Smooth muscle cell of the brain vasculature (primary cell): ENCODE measurements at places on chromosomes 1 and 21.
A peak's percentile ranks its signal among the peaks of the same experiment; 100 is the strongest.

DNA sequence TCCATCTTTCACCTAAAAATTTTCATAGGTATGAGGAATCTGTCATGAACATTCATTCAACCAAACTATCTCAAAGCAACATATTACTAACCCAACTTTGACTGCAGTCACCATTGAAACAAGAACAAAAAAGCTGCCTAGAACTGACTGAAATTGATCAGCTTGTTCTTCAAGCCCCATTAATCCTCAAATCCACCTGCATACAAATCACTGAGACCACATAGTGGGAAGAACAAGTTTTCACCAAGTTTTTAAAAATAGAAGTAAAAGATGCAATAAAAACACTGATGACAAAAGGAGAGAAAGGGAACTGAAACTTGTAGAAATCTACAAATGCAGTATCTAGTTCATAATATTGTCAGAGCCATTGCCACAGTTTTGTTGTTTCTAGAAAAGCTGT is 6.1 kb downstream of the SORT1 start:
- DNase-seq: no peak

DNA sequence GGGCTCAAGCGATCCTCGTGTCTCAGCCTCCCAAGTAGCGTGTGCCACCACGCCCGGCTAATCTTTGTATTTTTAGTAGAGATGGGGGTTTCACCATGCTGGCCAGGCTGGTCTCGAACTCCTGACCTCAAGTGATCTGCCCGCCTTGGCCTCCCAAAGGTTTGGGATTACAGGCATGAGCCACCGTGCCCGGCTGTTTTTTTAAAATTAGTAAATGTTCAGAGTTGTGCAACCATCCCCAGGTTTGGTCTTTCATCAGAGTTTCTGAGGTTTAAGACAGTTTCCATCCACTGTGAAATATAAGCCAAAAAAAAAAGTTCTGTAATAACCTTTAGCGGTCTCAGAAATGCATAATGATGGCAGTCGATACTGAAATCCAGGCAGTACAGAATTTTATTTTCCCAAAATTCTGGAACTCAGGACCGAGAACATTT is 550 bp upstream of the SYT11 start:
- no peak for DNase-seq

GRCh38 chr1:72286401-72286800 is 4.1 kb upstream of the NEGR1 start:
- DNase-seq: no peak

GRCh38 chr1:172360511-172360910 is 60.0 kb upstream of the C1orf105 start:
- DNase-seq: no peak

- no peak for DNase-seq
Observed at GRCh38 chr21:35179990-35180540, 131.0 kb upstream of the RUNX1 start.

GRCh38 chr1:32903991-32904785 is 3.0 kb upstream of the TMEM54 start:
- no peak for DNase-seq

- DNase-seq: no peak
Observed at GRCh38 chr1:225745273-225745672, 32.4 kb upstream of the SRP9 start.

- no peak for DNase-seq
Observed at GRCh38 chr1:12099610-12100009, 36.5 kb downstream of the TNFRSF8 start.

DNA sequence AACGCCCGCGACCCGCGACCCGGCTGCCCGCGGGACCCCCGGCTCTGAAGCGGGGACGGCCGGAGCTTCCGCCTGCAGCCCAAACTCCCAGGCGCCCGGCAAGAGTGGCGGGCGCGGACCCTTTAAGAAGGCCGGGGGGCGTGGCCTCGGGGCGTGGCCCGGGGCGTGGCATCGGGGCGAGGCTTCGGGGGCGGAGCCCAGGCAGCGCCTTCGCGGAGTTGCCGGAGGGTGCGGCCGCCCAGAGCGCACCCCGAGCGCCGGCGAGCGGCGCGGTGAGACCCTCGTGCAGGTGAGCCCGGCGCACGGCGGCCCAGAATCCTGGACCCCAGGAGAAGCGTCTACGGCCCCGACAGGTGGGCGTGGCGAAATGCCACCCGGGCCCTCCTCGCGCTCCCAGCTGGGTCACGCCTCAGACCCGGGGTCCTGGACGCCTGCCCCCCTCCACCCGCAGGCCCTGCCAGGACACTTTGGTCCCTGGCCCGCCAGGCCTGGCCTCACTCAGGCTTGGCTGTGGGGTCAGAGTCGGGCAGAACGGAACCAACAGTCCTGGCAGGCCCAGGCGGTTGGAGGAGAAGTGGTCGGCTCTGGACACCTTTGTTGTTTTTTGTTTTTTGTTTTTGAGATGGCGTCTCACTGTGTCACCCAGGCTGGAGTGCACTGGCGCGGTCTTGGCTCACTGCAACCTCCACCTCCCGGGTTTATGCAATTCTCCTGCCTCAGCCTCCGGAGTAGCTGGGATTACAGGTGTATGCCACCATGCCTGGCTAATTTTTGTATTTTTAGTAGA is 14.4 kb downstream of the RNF223 start:
- DNase-seq: no peak

DNA sequence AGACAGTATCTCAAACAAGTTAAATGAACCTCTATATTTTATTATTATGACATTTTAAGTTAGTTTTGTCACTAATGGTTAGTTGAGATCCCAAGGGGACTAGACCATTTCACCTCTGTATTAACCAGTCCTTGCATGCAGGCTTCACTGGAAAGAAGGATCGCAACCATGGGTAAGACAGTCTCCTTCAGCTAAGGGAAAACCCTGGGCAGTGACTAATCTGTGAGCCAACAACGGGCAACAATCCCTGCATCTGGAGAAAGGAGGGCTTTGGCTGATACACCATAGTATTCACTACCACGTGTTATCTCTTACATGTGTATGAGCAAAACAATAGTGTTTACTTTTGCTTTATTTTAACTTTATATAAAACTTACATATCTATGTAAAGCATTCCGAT is 708.8 kb upstream of the CHRM3 start:
- no peak for DNase-seq

- no peak for DNase-seq
Observed at GRCh38 chr21:37658817-37659458, 257.3 kb downstream of the KCNJ6 start.

DNA sequence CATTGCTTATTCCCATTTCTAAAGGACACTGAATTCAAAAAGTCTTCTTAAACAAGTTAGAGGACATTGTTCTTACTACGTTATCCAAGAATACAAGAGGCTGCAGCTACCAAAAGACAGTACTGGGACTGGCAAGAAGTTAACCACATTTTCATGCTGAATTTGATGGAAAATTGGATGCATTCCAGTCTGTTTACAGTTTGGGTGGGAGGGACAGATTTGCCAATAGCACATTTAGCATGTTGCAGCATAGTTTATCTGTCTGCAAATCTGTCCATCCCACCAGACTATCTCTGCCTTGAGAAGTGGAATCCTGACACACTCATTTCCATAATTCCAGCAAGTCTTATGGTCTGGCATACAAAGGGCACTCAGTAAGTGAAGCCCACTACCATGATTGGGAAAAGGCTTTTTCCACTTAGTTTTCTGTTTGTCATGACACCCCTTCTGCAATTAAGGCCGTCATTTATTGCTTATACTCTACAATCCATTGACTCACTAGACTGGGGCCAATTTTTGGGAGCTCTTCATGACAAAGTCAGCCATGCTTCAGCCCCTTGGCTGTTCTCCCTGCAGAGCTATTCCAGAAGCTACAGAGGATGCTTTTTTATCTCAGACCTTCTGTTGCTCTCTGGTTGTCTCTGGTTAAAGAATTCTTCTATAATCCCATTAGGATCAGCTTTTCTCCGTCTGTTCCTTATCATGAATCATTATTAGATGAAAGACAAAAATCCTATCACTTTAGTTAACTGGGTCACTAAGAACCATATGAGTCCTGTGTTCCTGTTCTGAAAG is 355.8 kb upstream of the PTBP2 start:
- no peak for DNase-seq

DNA sequence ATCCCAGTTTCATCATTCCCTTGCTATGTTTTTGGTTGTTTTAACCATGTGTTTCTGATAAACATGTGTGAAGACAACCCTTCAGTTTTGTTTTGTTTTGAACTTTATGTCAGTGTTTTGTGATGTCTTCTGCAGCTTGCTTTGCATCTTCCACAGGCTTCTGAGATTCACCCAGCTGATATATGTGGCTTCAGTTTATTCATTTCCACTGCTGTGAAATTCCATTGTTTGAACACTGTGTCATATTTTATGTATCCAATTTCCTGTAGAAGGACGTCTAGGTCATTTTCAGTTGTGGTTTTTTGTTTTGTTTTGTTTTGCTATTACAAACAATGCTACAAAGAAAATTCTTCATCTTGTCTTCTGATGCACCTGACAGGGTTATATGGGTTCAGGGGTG is 27.2 kb upstream of the SLC26A9 start:
- DNase-seq: no peak

DNA sequence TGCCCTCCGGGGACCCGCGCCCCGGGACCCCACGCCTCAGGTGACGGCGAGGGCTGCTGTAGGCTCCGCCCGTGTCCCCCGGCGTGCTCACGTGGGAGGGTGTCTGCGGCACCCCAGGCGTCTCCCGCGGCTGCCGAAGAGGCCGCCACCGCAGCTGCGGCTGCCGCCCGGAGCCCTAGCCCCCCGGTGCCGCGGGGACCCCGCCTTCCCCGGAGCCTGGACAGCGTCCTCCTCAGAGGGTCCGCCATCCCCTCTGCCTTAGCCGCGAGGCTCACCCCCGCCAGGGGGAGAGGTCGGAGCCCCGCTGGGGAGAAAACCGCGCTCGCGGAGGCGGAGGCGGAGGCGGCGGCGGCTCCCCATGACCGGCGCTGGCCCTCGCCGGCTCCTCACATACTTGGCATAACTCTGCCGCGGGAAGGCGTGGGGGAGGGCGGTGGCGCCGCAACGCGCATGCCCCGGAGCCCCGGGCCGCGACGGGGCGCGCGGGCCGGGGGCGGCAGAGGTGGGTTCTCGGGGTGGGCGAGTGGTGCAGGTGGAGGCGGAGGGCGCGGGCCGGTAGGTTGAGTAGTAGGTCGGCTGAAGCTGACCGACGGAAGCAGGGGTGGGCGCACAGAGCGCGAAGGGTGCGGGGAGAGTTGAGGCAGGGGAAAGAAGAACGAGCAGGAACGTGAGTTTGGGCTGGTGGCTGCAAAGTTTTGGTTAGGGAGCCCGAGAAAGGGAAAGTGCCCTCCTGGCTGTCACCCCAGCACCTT is 700 bp upstream of the SYDE2 start:
- peak; percentile 13 for DNase-seq

DNA sequence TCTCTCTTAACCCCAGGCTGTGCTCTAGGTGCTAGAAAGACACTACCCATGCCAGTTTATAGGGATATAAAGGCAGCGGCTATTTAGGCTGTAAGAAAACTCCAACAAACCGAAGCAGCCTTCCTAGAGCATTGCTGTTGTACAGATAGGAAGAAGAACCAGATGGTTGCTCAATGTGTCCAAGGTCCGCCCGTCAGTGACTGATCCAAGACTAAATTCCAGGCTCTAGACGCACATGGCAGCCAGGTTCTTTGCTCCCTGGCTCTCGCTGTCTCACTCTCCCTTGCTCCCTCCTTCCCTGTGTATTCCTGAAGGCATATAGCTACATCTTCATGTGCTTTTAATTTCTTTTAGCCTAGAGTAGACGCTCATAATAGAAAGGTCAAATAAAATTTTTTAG is 303.4 kb downstream of the KIF26B start:
- no peak for DNase-seq

DNA sequence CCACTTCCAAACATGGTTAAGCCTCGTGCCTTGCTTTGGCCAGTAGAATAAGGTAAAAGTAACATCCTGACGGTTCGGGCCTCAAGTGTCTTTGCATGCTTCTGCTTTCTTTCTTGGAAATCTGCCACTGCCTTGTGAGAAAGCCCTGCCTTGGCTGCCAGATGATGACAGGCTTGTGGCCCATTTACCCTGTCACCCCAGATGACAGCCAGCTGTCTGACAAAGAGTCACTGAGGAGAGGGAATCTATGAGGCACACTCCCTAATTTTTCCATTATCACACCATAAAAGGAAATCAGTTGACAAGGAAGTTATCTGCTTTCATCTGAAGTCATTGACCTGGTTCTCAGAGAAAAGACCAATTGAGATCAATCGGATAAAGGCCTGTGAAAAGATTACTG is 199.8 kb downstream of the USH2A start:
- DNase-seq: no peak

DNA sequence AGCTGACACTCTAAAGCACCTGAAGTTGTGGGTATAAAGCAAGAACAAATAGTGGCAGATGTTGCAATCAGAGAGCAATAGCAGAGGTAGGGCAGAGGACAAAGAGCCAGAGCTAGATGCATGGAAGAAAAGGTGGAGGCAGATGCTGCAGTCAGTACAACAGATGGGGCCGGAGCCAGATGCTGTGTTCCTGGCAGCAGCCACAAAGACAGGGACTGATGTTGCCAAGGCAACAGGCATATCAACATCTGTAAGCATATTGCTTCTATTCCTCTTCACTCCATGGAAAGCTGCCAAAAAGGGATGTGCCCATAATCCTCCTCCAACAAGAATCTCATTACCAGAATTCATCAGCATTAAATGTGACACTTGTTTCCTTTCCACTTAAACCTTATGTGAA is 108.0 kb downstream of the TNNI3K start:
- DNase-seq: no peak

DNA sequence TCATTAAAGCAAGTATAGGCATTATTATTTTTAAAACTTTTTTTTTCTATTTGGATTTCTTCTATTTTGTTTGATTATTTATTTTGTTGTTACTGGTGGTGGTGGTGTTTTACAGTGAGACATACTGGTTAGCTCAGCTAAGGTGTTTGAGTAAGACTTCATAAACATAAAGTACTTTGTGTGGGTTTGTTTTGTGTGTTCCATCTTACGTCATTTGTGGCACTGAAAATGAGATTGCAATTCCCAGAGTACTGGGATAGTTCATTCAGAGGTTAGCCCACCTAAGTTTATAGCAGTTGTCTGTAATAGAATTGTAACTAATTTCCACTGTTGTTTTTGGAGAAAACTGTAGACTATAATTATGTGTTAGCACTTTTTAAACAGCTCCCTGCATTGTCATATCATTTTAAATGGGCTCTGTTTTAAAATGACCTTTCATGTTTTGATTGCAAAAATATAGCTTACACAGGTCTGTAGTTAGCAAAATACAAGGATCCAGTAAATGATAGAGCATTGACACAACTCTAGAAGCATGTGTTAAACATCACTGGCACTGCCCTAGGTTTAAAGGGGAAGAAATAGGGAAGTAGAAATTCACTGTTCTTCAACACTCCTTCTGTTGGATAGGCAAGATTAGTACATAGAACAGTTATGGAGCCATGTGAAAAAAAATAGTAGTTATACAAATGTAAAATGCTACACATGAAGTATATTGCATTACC is 171.7 kb downstream of the NFIA start:
- no peak for DNase-seq
